ENCODE measurements at places on chromosomes 16 and 17.

- DNase-seq, result no peak
Observed at GRCh38 chr17:48030531-48030930, 7.1 kb downstream of the COPZ2 start.

DNA sequence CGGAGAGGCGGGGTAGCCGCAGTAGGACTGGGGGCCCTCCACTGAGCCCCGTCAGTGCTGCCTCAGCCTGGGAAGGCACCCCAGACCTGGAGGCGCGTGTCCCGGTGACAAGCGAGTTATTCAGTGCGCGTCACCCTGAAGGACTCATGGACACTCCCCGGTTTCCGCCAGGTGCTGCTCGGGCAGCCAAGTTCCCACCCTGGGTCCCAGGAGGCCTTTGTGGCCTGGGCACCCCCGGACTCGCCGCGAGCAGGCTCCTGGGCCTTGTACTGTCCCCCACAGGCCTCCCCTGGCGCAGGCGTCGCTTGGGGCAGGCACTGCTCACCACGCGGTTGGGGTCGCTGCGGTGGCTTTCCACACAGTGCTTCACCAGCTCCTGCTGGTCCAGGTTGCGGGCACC, 7.6 kb downstream of the RNF166 start:
- no peak for DNase-seq

DNA sequence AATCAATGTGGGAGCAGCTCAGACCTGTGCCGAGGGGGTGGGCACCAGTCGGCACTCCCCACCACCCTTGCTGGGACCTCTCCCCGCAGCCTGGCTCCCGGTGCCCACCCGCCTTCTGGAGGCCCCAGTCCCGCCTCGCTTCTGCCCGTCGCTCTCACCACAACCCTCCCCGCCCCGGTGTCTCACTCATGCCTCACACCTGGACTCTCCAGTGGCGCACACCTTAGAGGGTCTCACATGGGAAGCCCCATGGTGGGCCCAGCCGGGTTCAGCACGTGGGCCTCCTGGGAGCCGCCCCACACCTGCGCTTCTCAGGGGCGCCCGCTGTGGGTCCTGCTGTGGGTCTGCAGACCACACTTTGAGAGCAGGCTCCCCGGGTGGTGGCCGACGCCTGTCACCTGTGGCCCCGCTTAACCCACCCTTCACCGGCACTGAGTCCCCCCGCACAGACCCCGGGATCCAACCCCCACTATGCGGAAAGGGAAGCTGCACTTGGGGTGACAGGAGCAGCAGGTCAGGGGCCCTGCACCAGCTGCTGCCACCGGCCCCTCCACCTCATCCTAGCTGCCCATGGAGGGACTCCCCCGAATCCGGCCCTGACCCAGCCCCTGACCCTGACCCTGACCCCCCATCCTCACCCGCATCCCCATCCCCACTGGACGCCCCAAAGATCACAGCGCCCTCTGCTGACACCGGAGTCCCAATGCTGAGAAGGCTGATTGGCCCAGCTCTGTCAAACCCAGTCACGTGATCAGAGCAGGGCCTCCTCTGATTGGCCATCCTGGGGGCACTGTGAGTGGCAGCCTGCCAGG, 27.4 kb upstream of the SLC38A10 start:
- DNase-seq, result peak; percentile 39

- peak; percentile 79 for DNase-seq
Observed at GRCh38 chr17:36148559-36149295, 27.7 kb downstream of the TBC1D3B start.

GRCh38 chr16:66300501-66300900, 66.0 kb upstream of the CDH5 start:
- no peak for DNase-seq

DNA sequence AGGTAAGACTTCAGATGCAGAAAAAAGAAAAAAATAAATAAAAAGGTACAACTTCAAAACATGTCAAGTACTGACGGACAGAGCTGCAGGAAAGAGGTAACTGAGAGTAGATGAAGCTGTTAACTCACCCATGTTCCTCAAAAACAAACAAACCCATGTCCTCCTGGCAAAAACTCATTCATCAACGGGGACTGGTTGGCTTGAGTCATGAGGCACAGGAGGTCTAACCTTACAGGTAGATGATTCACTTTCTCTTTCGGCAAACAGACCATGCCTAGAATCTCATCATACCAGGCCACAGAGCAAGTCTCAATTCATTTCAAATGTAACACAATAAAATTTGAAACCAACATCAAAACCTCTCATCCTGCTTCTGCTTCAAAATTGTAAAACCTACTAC, 12.3 kb upstream of the FASN start:
- no peak for DNase-seq

DNA sequence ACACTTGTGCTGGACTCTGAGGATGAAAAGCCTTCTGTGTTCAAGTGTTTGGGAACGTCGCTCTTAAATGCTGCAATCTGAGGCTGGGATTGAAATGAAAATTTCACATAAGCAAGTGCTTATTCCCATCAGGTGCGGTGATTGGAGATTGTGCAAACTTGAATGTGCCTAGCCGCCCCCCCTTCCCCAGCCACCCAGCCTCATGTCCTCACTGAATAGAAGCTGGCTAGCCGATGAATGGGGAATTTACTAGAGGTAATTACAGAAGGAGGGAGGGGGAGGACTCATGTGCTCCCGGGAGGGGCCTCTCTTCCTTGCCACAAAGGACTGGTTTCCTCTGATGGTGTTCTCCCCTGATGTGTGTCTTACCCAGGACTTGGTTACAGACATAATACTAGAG, 544.8 kb upstream of the EEF2KMT start:
- DNase-seq, result no peak

GRCh38 chr17:28982131-28982793, 23.6 kb downstream of the SEZ6 start:
- DNase-seq, result peak; percentile 54

DNA sequence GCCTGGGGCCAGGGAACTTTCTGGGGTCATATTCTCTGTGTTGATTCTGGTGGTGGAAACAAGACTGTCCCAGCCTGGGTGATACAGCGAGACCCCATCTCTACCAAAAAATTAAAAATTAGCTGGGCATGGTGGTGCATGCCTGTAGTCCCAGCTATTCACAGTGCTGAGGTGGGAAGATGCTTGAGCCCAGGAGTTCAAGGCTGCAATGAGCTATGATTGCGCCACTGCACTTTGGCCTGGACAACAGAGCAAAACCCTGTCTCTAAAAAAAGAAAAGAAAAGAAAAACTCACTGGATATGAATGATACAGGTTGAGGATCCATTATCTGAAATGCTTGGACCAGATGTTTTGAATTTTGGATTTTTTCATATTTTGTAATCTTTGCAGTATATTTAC, 13.6 kb downstream of the SCGB1C2 start:
- DNase-seq, result no peak

DNA sequence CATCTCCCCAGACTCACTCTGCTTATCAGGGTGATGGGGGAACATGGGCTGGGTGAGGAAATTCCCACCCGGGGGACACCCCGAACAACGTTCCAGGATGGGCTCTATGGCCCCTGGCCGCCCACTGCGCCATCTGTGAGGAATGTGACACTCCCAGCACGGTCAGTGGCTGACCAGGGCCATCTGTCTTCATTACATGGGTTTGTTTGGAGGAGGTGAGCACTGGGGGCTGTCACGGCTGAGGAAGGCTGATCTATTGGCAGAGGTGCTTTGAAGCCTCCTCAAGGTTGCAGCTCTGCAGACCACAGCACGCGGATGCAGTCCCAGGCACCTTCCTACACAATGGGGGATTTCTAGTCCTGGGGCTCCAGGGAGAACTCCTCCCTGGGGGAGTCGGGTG, 214.1 kb upstream of the FOXF1 start:
- DNase-seq, result no peak

GRCh38 chr17:83078378-83079351, 744 bp upstream of the METRNL start:
- DNase-seq, result no peak

DNA sequence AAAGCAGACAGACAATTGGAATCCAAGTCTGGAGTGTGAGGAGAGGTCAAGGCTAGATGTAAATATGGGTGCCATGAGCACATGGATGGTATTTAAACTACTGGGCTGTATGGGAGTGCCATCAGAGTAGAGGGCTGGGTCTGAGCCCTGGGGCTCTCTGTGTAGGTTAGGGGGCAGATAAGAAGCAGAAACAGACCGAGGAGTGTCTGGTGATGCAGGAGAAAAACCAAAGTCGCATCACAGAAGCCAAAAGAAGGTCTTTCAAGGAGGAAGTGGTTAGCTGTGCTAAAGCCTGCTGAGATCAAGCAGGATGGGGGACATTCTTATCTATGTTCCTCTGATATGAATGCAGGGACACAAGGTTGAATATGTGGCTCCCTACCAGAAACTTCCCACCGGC, 1.9 kb downstream of the TSEN54 start:
- DNase-seq, result no peak

- no peak for DNase-seq
Observed at GRCh38 chr16:78528265-78528664, 428.8 kb downstream of the WWOX start.

DNA sequence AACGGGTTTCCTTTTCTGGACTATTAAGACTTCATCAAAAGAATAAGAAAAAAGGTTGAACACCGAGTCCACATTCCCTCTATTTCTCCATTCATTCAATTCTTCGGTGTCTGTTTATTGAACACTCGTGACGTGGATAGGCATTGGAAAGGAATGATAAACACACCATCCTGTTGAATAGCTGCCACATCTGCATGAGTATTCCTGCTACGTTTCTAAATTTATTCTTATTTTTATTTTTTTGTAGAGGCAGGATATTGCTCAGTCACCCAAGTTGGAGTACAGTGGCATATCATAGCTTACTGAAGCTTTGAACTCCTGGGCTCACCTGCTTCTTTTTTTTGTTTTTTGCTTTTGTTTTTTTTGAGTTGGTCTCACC, 80.8 kb upstream of the CIBAR2 start:
- DNase-seq, result no peak

GRCh38 chr17:27466376-27466742, 10.1 kb downstream of the KSR1 start:
- DNase-seq, result no peak

DNA sequence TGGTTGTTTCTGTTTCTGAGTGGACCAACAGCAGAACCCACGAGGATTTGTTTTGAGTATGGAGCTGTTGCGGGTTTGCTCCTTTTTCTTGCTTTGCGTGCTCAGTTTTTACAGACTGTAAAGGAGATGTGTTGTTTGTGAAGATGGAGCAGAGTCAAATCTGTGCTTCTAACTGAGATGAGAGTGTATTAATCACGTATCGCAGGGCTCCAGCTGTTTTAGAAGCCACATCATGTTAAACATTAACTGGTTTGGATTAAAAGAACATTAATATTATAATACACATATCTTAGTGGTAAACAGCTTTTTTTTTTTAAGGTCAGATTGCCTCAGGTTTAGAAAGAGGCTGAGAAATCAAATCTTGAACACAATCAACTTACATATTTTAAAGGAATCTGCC, 69.4 kb downstream of the YPEL2 start:
- no peak for DNase-seq

DNA sequence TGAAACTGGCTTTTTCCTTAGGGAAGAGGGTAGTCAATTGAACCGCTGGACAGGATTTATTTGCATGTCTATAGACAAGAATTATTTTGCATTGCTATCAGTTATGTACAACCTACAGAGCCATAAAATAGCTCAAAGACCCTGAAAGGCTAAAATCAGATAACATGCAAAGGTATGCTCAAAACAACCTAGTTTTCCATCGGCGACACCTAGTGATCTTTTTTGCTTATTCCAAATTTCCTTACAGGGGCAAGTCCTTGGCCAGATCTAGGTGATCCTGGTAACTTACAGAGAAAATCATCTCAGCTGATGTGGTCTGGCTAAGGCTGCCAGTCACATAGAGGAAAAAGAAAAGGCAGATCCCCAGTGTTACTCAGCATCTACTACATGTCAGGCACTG, 141.2 kb upstream of the RPL38 start:
- no peak for DNase-seq

DNA sequence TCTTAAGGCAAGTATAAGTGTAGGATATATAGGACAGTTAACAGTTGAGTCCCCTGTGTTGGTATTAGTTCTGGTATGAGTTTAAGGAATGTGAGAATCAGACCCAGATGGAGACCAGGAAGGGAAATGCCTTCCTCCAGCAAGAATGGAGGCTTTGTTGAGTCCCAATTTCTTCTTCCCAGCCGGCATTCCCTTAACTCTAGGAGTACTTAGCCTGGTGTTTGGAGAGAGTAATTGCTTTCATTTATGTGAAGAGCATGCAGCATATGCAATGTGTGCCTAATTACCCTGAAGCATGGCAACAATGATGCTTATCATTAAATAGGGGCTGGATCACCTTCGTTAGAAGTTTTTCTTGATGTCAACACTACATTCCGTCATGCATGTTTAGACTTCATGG, 225.9 kb upstream of the XYLT1 start:
- no peak for DNase-seq

DNA sequence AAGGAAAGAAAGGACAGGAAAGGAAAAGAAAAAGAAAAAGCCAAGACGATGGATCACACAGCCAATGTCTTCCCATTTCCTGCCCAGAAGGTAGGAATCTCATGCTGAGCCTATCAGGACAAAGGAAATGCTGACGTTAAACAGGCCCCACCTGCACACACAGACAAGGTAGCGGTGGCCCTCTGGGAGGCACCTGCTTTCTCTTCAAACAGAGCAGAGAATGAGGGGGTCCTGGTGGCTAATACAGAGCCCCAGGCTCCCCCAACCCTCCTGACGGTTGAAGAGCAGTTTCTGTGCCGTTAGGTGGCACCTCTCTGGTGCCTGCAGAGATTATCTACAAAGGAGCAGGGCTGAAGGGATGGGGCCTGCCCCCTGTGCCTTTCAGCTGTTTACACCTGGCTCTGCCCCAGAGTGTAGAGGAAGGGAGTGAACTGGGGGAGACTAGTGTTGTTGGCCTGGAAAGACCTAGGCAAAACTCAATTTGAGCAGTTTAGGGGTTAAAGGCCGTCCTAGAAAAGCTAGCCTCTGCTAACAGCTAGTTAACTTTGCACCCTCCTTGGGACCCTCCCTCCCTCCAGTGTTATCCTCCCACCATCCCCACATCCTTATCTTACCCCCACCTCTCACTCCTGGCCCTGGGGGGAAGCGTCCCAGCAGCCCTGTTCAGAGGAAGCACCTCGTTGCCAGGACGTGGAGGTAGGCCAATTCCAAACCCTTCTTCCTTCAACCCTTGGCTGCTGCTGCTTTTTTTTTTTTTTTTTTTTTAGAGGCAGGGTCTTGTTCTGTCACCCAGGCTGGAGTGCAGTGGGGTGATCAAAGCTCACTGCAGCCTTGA, 56.3 kb downstream of the ARHGAP27 start:
- DNase-seq, result no peak

GRCh38 chr17:70891306-70891705, 722.0 kb downstream of the KCNJ2 start:
- no peak for DNase-seq

DNA sequence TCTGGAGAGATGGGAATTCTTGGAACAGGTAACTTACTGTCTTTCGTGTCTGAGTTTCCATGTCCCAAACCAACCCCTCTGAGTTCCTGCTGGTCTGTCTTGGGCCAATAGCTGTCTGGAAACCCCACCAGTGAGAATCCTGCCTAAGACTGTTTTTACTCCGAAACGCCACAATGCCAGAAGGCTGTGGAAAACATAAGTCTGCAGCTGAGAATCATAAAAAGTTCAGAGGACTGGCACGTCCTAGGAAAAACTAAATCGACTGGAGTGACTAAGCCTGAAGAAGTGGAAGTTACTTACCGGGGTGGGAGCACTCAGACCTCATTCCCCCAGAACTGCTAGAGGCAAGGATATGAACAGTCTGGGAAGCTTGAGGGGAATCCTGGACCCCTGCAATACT, 13.3 kb downstream of the LRRC75A start:
- DNase-seq, result no peak

GRCh38 chr17:63439687-63440086, 6.4 kb downstream of the CYB561 start:
- no peak for DNase-seq

- DNase-seq, result no peak
Observed at GRCh38 chr16:73040136-73040535, 7.8 kb downstream of the ZFHX3 start.
